Ovary (tissue), 10 donors: ENCODE measurements at places on chromosomes 3 and 15. TPM values are rescaled to one million over a fixed set of nuclear protein-coding genes. Genes with fewer than 3 reads are reported as not detected.

The GLDN gene
- 2.2 TPM for total RNA-seq

GRCh38 chr3:153099131-153099530, 62.9 kb upstream of the RAP2B start:
- no peak overlapping the region for H3K4me3 ChIP-seq
- H3K36me3 ChIP-seq = no peaks in the 10 kb centered on the region
- H3K27ac ChIP-seq = no peak overlapping the region
- H3K27me3 ChIP-seq = no peaks in the 10 kb centered on the region
- H3K4me1 ChIP-seq = no peaks in the 10 kb centered on the region

The SLC51A gene
- 14.2 TPM for total RNA-seq

The UPK1B gene
- not detected for total RNA-seq

DNA sequence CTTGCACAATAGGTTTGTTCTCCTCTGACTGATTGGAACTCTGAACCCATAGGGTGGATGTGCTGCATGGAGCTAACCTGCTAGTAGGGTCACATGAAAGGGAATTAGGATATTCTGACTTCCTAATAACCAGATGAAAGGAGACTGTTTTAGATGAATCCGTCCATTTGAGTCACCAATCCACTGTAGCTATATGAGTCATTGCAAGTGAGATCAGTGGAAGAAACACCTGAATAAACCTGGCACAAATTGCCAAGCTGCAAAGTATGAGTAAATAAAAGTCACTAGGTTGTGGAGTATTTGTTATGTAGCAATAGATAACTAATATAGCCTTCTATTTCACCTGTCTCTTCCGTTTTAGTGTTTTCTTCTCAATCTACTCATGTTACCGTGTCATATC, 584.4 kb downstream of the PDCD6IP start:
- DNase-seq = no peak
- H3K4me1 ChIP-seq = no peaks in the 10 kb centered on the region
- H3K36me3 ChIP-seq = no peaks in the 10 kb centered on the region
- H3K27ac ChIP-seq = no peak overlapping the region

The PDZRN3 gene
- 68.1 TPM for total RNA-seq

DNA sequence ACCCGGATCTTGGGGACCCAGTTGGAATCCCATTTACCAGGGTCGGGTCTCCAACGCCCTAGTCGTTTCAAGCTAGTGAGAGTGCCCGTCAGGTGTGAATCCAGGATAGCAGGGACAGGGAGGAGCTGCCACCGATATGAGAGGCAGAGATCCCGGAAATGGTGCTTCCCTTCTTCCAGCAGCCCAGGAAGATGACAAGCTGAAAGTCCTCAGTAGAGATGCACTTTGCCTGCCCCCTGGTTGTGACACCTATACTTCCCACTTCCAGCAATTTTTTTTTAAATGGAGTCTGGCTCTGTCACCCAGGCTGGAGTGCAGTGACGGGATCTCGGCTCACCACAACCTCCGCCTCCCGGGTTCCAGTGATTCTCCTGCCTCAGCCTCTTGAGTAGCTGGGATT, 503.0 kb downstream of the NTRK3 start:
- no peaks in the 10 kb centered on the region for H3K36me3 ChIP-seq
- no peak overlapping the region for H3K4me3 ChIP-seq
- no peak for DNase-seq

The SLC6A20 gene
- 0.37 TPM for total RNA-seq

The NOX5 gene
- total RNA-seq = 0.23 TPM

DNA sequence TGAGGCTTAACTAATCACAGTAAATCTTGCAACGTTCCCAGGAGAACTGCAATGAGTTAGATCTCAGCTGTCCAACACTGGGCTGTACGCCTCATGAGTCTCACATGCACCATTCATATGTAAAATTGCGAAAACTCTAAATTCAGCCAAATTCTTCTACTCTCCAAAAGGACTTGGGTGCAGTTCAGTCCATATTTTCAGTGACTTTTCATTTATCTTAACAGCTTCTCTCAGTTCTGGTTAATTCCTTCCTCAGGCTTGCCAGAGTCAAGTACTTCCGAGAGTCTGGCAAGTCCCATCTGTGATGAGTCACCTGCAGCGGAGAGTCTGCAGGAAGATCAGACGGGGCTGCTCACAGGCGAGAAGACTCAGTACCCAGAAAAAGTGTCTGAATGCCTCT, 11.5 kb downstream of the CCDC80 start:
- no peak overlapping the region for H3K27ac ChIP-seq
- no peaks in the 10 kb centered on the region for H3K27me3 ChIP-seq
- no peaks in the 10 kb centered on the region for H3K36me3 ChIP-seq
- H3K4me1 ChIP-seq = peaks cover 14% of the 10 kb centered on the region
- peak; percentile 61 for DNase-seq
- no peak overlapping the region for H3K4me3 ChIP-seq

DNA sequence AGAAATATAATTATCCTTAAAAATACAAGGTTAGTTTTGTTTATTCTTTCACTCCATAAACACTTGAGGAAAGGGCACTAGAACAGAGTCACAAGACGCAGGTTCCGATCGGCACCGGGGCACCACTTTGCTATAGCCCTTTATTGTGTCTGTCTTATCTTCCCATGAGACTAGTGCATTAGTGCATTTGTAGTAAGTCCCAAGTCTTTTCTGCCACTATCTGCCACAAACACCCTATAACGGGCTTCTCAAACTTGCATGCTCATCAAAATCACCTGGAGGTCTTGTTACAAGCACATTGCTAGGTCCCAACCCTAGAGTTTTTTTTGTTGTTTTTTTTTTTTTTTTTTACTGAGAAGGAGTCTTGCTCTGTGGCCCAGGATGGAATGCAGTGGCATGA, 213.1 kb downstream of the FOXP1 start:
- H3K4me3 ChIP-seq = no peak overlapping the region
- H3K27me3 ChIP-seq = no peaks in the 10 kb centered on the region
- H3K36me3 ChIP-seq = no peaks in the 10 kb centered on the region
- H3K4me1 ChIP-seq = peaks cover 7% of the 10 kb centered on the region
- H3K27ac ChIP-seq = peak overlapping the region; percentile 27
- DNase-seq = no peak

DNA sequence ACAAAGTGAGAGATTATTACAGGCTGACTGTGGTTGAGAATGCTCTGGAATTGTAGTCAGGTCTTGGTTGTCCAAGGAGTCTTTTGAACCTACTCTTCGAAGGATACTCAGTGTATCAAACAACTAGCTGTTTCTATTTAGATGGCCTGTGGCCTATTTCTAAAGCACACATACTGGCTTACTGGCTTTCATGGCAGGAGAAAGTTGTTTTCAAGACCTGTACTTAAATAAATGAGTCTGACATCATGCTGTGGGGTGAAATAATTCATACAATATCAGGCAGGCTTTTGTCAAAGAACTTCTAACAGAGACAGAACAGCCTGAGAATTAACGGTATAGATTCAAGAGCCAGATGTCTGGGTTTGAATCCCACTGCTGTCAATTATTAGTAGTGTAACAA, 316.7 kb upstream of the SEMA6D start:
- no peaks in the 10 kb centered on the region for H3K4me1 ChIP-seq
- no peak for DNase-seq
- no peak overlapping the region for H3K27ac ChIP-seq
- H3K27me3 ChIP-seq = no peaks in the 10 kb centered on the region
- no peaks in the 10 kb centered on the region for H3K36me3 ChIP-seq
- H3K4me3 ChIP-seq = no peak overlapping the region

GRCh38 chr3:111277226-111277625, 205.6 kb downstream of the NECTIN3 start:
- no peak for DNase-seq
- H3K36me3 ChIP-seq = no peaks in the 10 kb centered on the region
- H3K4me3 ChIP-seq = no peak overlapping the region
- H3K4me1 ChIP-seq = no peaks in the 10 kb centered on the region
- no peaks in the 10 kb centered on the region for H3K27me3 ChIP-seq

GRCh38 chr3:122793568-122794416, at the start of gene HSPBAP1:
Gene HSPBAP1, minus strand, starts transcription at chr3:122793831. Its CDS starts 151 bp downstream, at chr3:122793680.
- DNase-seq = peak; percentile 88
- peak within 1 kb of the TSS; percentile 93 for H3K27ac ChIP-seq
- H3K36me3 ChIP-seq = no peaks in the 10 kb centered on the region
- H3K27me3 ChIP-seq = no peaks in the 10 kb centered on the region
- peaks cover 4% of the 10 kb centered on the region for H3K4me1 ChIP-seq

DNA sequence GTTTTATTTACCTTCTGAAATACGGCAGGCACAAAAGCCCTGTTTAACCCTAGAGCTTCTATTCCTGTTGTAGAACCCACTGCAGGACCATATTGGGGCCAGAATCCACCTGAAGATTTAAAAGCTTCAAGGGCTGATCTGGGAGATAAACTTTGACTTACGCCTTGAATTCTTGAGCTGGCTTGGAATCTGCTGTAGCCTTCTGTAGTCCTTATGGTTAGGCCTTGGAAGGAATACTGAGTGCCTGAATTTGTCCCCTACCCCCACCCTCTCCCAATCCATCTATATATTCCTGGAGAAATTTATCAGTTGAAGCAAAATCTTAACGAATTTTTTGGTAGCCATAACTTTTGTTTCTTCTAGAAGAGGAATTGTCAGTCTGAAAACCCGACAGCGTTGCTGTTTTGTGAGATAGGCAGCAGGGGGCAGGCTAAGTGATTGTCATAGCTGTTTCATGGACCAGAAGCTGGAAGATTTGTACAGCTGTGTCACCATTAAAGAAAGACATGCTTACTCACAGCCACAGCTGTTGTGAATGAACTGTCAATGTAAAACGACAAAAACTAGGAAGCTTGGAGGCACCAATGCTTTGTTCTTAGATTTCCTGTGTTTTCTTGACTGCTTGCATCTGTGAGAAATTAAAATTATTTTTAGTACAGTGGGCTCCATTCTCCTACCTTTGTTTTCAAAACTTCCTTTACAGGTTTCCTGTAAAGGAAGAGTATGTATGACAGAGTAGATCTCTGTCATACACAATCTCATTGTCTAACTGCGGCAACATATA, 12.8 kb downstream of the LXN start:
- peak; percentile 56 for DNase-seq
- no peak overlapping the region for H3K4me3 ChIP-seq
- no peaks in the 10 kb centered on the region for H3K27me3 ChIP-seq
- H3K36me3 ChIP-seq = no peaks in the 10 kb centered on the region
- H3K27ac ChIP-seq = no peak overlapping the region

DNA sequence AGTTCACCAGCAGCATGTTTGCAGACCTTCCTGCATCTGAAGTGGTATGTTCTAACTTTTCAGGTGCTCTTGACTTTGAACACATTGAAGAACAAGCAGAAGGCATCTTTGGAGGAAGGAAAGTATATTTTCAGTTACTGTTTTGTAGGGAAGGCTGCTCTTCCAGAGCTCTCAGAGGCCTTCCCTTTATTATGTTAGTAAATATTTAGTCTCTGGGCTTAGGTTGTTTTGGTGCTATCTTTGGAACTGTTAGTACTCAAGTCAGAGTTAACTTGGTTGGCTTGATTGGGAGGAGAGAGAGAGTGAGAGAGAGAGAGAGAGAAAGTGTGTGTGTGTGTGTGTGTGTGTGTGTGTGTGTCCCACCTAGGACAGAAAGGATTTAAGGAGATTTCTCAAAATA, 188.2 kb downstream of the ITPR1 start:
- H3K4me3 ChIP-seq = no peak overlapping the region
- no peaks in the 10 kb centered on the region for H3K27me3 ChIP-seq
- no peaks in the 10 kb centered on the region for H3K4me1 ChIP-seq
- H3K36me3 ChIP-seq = no peaks in the 10 kb centered on the region

The PYDC2 gene
- total RNA-seq = not detected

- no peaks in the 10 kb centered on the region for H3K36me3 ChIP-seq
- no peak for DNase-seq
- no peaks in the 10 kb centered on the region for H3K27me3 ChIP-seq
- H3K4me3 ChIP-seq = no peak overlapping the region
- H3K27ac ChIP-seq = no peak overlapping the region
Observed at GRCh38 chr3:99049164-99049563, 147.7 kb upstream of the DCBLD2 start.

- H3K27ac ChIP-seq = no peak overlapping the region
- no peaks in the 10 kb centered on the region for H3K36me3 ChIP-seq
- DNase-seq = no peak
- no peak overlapping the region for H3K4me3 ChIP-seq
- no peaks in the 10 kb centered on the region for H3K27me3 ChIP-seq
Observed at GRCh38 chr3:43608751-43609150, 13.1 kb downstream of the ANO10 start.

The GREM1 gene
- total RNA-seq = 1.6 TPM

GRCh38 chr15:69786136-69786701, 311.5 kb downstream of the TLE3 start:
- no peak for DNase-seq
- H3K4me1 ChIP-seq = no peaks in the 10 kb centered on the region
- H3K36me3 ChIP-seq = no peaks in the 10 kb centered on the region
- no peaks in the 10 kb centered on the region for H3K27me3 ChIP-seq
- no peak overlapping the region for H3K27ac ChIP-seq

DNA sequence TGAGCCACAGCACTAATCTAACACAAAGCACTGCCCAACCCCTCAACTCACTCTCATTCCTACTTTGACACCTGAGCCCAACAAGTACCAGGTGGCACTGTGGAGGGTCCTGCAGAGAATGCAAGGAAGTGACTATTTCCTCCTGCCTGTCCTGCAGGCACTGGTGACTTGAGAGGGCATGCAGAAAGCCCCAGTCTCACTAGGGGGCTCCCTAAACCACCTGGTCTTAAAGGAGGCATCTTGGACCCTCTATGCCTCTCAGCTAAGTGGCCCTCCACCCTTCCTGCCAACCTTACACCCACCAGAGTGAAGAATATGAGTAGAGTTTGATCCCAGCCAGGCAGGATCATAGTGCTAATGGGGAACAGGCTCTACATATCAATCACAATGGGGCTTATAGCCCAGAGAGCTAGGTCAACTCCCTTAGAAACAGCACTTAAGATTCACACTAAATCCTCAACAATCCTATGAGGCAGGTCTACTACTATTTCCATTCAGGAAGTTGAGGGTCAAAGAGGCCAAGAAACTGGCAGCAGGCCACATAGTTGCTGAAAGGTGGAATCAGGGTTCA, 15.2 kb downstream of the TRAIP start:
- peaks cover 4% of the 10 kb centered on the region for H3K4me1 ChIP-seq
- no peaks in the 10 kb centered on the region for H3K27me3 ChIP-seq
- no peak overlapping the region for H3K4me3 ChIP-seq
- no peaks in the 10 kb centered on the region for H3K36me3 ChIP-seq
- no peak for DNase-seq

DNA sequence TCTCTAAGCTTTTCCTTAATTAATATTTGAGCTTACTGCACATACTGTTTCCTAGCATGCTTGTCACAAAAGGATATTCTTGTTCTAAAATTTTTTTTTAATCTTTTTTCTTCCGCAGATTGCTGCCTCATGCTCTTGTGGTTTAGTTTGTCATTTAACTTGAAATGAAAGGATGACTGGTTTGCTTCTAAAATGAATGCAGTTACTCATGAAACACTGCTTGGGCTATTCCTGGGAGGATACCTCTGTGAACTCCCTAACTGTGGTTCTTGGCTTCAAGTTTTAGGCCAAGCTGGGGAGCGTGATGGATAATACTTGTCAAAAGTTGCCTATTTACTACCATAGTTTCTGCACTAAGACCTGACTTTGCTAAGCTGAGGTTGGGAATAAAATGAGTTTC, 64.0 kb downstream of the USP13 start:
- no peak overlapping the region for H3K27ac ChIP-seq
- no peaks in the 10 kb centered on the region for H3K36me3 ChIP-seq
- H3K4me1 ChIP-seq = peaks cover 4% of the 10 kb centered on the region
- no peak for DNase-seq
- H3K4me3 ChIP-seq = no peak overlapping the region

- no peak for DNase-seq
- H3K4me1 ChIP-seq = peaks cover 5% of the 10 kb centered on the region
- no peaks in the 10 kb centered on the region for H3K27me3 ChIP-seq
- no peak overlapping the region for H3K27ac ChIP-seq
- H3K36me3 ChIP-seq = no peaks in the 10 kb centered on the region
Observed at GRCh38 chr15:66095871-66096687, 157.5 kb downstream of the MEGF11 start.
